Cardiac ventricle fibroblast (primary cell): ENCODE measurements at places on chromosomes 13 and 19. TPM values are rescaled to one million over a fixed set of nuclear protein-coding genes. Genes with fewer than 3 reads are reported as not detected.

The UFM1 gene
- total RNA-seq = 45.6 and 53.6 TPM in 2 replicates

The KLF1 gene
- total RNA-seq = not detected in 2 replicates

The IRGC gene
- total RNA-seq = not detected in 2 replicates

The CBARP gene
- 1.4 and 2.3 TPM in 2 replicates for total RNA-seq

The ZIC2 gene
- total RNA-seq = not detected in 2 replicates

The TMEM238 gene
- total RNA-seq = 0.19 and 0.83 TPM in 2 replicates

The PCDH8 gene
- total RNA-seq = not detected in 2 replicates

The FFAR3 gene
- 0.19 TPM in 1 of 2 replicates, not detected in the other for total RNA-seq

The SIGLEC14 gene
- not detected in 2 replicates for total RNA-seq

The ZNF460 gene
- total RNA-seq = 43.2 and 46.7 TPM in 2 replicates

The GJB2 gene
- not detected in 2 replicates for total RNA-seq

The PGLYRP1 gene
- not detected in 2 replicates for total RNA-seq

The PROZ gene
- total RNA-seq = not detected in 2 replicates

The PPP2R1A gene
- 223 and 229 TPM in 2 replicates for total RNA-seq

The CAPN12 gene
- total RNA-seq = not detected in 2 replicates

The OR7G1 gene
- total RNA-seq = not detected in 2 replicates

The RFX2 gene
- total RNA-seq = 3.2 and 6.2 TPM in 2 replicates

The KCNN1 gene
- total RNA-seq = 0.06 TPM in 1 of 2 replicates, not detected in the other

The PRSS57 gene
- total RNA-seq = not detected in 2 replicates

The C5AR1 gene
- 0.05 TPM in 1 of 2 replicates, not detected in the other for total RNA-seq

The ZNF805 gene
- 14.4 and 14.5 TPM in 2 replicates for total RNA-seq

The NOP53 gene
- 309 and 350 TPM in 2 replicates for total RNA-seq

The FFAR2 gene
- not detected in 2 replicates for total RNA-seq

The ZNF577 gene
- total RNA-seq = 9.6 and 25.3 TPM in 2 replicates

The KLK12 gene
- not detected in 2 replicates for total RNA-seq

The KLF16 gene
- total RNA-seq = 8.8 and 10.7 TPM in 2 replicates
